ENCODE measurements at places on chromosomes 6 and 20.

GRCh38 chr6:167793421-167793820, 33.3 kb upstream of the AFDN start:
- no peak for DNase-seq

GRCh38 chr6:159700970-159701369, 7.9 kb upstream of the SOD2 start:
- DNase-seq: no peak

DNA sequence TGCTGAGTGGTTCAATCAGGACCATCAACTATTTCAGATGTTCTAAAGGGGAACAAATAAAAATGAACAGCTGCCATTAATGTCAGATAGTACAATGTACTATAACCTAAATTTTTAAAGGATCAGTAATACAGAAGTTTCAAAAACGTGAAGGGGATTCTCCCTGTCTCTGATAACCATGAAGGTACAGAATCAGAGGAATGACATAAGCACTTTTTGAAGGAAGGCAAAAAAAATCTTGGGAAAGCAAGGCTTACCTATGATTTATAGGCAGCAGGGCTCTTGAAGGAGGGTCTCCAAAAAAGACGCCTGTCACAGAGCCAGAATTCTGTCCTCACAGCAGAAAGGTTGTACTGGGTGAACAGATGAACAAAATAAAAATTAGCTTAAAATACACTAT, 20.1 kb downstream of the DEK start:
- no peak for DNase-seq

DNA sequence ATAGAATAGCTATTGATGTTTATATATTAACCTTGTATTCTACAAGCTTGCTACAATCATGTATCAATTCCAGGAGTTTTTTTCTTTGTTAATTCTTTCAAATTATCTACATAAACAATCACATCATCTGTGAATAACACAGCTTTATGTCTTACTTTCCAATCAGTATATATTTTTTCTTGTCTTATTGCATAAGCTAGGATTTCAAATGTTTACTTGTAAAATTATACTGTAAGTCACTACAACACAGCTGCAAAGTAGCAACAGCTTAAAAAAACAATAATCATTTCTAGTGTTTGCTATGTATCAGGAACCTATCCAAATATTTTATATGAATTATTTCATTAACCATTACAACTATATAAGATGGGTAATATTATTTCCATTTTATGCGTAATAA, 270.4 kb downstream of the KIF16B start:
- no peak for DNase-seq

DNA sequence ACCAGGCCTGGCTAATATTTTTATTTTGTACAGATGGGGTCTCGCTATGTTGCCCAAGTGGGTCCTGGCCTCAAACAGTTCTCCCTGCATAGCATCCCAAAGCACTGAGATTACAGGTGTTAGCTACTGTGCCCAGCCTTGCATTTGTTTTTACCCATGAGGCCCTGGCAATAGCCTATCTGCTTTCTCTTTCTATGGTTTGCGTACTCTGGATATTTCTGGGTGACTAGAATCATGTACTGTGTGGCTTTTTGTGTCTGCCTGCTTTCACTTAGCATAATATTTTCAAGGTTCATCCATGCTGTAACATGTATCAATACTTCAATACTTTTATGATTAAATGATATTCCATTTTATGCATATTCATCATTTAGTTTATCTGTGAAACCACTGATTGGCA, 451.7 kb downstream of the GRIK2 start:
- no peak for DNase-seq

DNA sequence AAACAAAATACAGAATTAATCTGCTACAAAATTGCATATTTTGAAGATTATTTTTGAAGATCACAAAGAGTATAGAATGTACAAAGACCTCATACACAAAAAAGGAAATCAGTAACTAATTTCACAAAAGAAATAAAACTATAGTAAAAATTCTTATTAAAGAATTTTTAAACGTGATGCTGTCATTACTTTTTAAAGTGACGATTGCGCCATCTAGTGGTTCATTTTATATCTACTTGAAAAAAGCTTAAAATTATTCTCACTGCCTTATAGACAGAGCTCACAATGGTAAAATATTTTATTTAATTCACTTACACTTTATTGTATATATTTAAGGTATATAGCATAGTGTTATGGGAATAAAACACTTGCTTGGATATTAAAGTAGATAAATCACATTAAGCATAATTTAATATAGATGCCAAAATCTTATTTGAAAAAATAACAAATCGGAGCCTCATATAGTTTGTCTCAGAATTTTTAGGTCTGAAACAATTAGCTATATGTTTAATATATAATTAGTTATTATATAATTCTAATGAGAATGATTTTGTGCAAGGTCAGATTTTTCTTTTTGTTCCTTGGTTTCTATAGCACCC, 128.8 kb downstream of the PHF3 start:
- no peak for DNase-seq

DNA sequence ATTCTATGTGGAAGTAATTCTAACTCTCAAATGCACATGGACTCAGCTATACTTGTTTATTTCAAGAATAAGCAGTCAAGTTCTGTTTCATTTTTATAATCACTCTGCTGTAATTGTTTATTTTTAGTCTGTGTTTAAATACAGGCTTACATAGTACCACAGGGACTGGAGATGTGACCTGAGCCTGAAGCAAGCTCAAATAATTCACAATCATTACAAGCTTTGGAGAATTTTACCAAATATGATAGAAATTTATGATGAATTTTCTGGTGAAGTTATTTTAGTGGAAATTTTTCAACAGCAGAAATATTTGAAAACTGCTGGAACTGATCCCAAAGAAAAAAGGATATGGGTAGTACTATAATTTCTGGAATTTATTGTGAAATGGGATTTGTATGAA, 41.6 kb upstream of the DSE start:
- DNase-seq: no peak

DNA sequence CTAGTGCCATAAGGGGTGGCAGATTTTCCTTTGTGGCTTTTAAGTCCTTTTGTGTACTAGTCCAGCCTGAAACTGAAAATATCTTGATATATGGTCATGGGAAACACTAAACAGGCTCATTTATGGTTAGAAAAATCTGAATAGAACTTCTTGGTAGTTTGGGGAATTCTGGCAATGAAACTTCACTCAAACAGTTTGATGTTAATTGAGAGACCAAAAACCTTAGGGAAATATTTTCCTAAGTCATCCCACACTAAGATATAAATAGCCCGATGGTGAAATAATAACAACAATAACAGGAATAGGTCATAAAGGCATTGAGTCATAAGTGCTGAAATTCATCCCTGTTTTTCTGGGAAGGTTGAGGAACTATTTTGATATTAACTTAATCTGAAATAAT, 146.2 kb upstream of the SMLR1 start:
- DNase-seq: no peak

GRCh38 chr20:44117296-44118184, 69.4 kb downstream of the JPH2 start:
- DNase-seq: no peak

DNA sequence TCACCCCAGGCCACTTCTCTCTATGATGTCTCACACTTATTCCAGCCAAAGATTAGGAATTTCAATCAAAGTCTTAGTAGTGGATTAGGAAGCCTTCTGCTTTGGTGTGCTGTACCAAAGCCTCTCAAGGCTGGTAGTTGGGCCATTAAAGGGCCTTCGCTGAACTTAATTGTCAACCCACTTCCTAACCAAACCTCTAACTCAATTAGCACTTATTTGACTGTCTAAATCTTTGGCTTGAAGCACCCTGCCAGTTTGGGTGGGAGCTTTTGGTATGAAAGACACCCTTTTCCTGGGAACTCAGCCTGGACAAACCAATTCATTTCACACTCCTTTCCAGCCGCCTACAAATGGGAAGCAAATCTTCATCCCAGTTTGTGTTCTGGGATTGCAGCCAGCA, 81.5 kb downstream of the BMP2 start:
- DNase-seq: no peak

DNA sequence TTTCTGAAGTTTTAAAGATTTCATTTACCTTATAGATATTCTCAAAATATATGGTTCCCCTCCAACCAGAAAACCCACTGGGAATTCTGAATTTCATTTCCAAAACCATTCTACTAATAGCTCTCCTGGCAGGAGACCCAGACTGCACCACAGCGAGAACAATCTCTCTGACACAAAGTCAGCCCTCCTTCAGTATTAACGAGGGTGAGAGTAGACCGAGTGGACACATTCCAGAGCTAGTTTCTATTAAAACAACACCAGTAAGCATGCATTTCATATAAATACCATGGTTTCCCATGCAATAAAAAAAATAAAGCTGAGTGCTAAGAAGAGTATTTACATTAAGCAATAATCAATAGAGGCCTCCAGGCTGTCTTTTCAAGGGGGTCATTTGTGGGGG, 899.6 kb upstream of the SLC35B3 start:
- DNase-seq: no peak

DNA sequence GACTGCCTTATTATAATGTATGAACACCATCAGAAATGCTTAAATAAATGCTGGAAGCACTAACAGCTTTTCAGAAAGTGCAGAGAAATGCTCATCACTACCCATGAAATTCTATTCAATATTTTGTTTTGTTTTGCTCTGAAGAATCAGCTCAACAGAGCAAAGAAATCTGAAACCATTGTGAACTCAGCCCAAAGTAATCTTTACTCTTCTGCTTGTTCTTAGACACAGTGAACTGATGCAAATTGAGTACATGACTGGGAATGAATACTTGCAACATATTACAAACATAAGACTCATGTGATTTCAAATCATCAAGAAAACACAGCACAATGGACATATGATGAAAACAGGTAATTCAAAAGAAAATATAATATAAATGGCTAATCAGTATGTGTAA, 404.6 kb upstream of the OPRM1 start:
- DNase-seq: no peak

- no peak for DNase-seq
Observed at GRCh38 chr6:62978920-62979319, 232.3 kb upstream of the FKBP1C start.

GRCh38 chr20:16863303-16863702, 115.1 kb downstream of the OTOR start:
- DNase-seq: no peak

Data from stimulated activated CD8-positive, alpha-beta memory T cell treated with anti-CD3 and anti-CD28 coated beads, Interleukin-7, amount 100 ng/mL, for 1 hour (primary cell).